ENCODE measurements at places on chromosomes 6 and 20.

DNA sequence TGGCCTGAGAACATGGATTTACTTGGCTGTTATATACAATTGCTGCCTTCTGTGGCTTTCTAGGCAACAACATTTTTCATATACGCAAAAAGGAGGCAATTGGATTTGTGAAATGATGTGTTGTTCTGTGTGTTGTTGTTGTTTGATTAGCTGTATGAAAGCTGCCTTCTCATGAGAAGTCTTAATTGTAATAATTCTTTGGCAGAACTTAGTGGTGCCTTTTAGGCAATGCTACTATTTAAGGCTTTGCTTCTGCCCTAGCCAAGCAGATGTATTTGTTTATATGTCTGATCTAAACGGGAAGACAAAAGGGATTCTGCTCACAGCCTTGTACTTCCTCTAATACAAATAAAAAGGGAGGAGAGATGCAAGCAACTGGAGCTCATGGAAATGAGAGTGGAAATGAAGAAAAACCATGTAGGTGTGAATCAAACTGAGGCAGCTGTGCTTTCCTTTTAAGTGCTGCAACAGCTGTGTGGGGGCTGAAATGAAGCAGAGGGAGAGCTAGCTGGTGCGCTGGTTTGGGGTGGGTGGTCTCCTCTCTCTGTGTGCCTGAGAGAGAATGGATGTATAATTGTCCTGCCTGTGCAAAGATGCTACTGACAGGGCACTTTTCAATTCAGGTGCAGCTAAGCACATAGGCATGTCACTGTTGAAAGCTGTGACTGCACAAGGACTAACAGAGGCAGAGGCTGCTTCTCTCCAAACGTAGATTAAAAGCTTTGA lies 386.9 kb upstream of the MAN1A1 start:
- no peak for DNase-seq

DNA sequence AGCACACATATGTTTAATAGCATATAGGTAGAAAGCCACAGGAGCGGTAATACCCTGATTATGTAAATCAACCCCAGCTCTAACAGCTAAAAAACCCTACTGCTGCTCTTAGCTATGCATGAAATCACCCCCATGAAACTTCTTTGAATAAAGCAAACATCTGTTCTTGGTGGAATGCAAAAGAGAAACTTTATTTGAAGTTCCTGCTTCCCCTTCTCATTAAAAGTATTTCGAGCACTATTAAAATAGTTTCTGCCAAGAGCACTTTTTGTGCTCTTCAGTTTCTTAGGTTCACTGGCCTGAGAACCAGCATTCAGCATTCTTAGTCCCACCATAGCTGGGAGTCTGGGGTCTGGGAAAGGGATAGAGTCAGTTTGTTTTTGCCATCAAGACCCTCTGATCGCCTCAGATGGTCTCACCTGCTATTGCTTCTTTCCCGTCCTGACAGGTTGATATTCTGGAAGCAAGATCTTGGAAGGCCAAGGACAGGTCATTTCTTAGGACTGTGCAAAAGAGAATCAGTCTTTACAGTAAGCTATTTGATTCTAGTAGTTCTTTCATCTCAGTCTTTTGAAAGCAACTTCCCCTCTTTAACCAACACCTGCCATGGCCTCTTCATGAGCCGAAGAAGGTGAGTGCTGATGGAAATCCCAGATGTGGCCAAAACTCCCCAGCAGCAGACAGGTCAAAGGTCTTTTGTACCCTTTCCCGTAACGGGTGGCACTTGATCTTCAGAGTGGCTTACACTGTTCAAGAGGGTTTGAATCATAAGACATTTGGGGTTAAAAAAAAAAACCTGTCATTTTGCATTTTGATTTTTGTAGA lies 76.5 kb upstream of the TMEM170B start:
- no peak for DNase-seq

- no peak for DNase-seq
Measured at GRCh38 chr6:140059947-140060346, 685.5 kb upstream of the CITED2 start.

GRCh38 chr6:57432919-57433684 lies 115.7 kb downstream of the PRIM2 start:
- no peak for DNase-seq

DNA sequence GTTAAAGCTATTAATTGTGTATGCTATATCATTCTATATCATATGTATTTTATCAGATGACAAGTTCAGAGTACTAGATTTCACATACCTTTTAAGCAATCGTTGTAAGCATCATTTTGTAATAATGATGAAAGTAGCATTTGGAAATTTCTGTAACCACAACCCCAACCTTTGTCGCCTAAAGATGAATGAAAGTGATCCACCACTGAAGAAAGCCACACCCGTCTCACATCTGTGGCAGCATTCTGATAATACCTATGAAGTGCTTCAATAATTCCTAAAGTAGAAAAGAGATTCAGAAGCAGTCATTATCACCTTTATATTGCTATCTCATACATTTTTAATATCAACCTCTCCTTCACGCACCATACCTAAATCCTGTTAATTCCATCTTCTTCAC lies 16.6 kb downstream of the ZUP1 start:
- DNase-seq = no peak

DNA sequence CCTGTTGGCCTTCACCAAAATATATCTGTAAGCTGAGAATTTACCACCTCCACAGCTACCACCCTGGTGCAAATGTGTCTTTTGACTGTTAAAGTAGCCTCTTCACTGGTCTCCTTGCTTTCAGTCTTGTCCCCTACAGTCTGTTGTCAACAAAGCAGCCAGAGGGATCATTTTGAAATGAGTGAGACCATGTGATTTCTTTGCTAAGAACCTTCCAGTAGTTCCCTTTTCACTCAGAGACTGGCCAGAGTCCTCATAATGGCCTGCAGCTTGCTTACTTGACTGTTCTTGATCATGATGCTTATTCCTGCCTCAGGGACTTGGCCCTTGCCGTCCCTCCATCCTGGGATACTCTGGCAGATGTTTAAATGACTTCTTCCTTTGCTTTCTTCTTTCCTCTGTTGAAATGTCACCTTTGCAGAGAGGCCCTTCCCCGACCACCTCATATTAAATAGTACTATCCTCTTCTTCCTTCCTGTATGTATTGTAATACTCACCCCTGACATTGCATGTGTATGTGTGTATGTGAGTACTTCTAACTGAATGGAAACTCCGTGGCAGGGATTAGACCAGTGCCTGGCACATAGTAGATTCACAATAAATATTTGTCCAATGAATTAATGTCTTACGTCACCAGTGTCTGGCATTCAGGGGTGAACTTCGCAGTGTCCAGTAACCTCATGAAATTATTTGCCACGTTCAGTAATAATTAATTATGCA lies 5.0 kb downstream of the MANBAL start:
- no peak for DNase-seq

DNA sequence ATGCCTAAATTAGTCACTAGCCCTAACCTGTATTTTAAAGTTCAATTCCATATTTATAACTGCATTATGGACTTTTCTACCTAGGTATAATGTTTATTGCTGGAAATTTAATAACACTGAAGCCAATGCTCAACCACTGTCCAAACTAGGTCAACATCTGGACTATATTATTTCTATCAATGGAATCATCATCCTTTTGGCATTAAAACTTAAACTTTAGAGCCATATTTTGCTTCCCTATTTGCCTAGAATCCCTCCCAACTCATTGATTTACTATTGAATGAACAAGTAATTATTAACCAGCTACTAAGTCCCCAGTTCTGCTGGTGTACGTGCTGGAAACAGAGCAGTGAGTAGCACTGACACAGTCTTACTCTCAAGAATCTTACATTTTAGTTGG lies 291.7 kb upstream of the SPTLC3 start:
- DNase-seq = no peak

DNA sequence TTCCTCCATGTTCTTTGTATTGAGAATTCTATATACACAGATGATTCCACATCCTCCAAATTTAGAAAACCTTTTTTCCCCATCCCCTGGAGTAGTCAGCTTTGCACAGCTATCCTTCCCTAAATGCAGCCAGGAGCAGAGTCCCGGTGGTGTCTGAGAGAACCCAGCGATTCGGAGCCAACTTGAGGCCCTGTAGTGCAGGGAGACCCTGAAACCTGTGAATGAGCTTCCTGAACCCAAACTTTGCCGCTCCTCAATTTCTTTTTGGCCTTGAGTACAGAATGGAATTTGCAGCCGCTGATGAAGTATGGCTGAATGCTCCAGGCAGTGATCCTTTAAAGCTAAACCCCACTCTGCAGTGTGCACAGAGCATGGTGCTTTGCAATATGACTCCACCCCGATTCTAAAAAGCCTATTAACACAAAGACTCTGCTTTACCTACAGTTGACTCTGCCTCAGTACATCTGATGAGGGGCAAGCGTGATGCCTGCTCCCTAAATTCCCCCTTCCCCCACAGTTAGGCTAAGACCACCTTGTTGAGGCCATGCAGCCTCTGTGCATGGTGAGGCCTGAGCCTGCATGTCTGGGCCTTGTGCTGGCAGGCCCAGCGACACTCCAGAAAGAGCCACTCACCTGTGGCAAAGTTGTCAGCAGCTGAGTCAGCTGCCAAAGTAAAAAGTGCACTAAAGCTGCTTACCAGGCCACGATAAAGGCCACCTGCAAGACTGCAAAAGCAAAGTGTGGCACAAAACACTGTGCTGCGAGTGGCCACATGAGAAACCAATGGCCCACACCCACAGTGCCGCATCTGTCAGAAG lies 82.1 kb downstream of the PLEKHG1 start:
- DNase-seq = no peak

- no peak for DNase-seq
Measured at GRCh38 chr6:34513646-34514045, 42.5 kb downstream of the SPDEF start.

DNA sequence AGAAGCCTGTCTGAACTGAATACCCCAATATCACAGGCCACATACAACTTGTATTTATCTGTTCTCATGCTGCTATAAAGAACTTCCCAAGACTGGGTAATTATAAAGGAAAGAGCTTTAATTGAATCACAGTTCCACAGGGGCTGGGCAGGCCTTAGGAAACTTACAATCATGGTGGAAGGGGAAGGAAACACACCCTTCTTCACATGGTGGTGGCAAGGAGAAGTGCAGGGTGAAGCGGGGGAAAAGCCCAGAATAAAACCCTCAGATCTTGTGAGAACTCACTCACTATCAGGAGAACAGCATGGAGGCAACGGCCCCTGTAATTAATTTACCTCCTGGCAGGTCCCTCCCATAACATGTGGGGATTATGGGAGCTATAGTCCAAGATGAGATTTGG lies 50.3 kb upstream of the FNDC1 start:
- DNase-seq = no peak

GRCh38 chr6:167996424-167997199 lies 859 bp upstream of the KIF25 start:
- no peak for DNase-seq

DNA sequence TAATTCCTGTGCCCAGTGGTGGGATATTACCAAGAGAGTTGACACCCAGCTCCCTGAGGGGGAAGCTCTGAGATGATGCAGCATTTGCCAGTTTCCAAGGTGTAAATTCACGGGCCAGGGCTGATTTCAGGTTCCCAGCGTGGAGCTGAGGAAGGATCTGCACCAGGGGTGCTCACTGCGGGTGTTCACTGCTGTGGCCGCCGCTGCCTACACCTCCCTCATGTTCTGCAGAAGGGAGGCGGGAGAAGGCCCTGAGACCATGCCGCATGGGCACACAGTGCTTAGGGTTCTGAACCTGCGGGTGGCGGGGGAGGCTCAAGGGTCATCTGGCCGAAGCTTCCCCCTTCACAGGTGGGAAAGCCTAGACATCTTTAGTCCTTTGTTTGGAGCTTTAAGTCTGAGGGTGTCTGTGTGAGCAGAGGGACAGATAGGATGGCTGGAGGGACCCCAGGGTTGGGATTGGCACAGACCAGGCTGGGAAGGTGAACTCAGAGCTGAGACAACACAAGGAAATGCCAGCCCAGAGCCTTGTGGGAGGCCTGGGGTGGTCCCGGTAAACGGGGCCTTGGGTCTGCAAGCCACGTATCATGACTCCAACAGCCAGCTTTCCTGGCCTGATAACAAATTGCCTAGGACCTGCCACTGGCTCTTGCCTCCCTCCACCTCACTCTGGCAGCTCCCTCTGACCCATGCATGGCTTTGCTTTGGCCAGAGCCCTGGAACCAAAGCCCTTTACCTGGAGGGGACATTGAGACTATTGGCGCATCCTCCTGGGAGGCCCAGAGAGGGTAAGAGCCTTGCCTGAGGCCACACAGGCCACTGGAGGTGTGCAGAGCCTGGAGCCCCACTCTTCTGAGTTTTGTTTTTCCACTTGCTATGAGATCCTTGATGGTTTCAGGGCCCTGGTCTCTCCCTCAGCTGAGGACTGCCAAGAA lies 40.4 kb downstream of the SYNJ2 start:
- no peak for DNase-seq

DNA sequence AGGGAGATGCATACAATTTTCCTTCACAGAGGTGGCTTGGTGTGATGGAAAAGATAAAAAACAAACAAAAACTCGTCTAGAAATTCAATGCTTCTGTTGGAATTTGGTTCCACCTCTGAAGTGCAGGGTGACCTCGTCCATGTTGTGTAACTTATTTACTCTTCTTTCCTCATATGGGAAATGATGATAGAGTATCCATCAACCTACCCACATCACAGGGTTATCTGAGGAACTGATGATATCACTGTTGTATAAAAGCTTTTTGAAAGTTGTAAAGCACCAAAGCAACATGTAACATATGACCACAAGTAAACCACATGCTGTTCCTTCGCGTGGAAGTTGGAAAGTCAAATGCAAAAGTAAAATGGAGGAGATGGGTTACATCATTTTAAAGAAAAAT lies 212.0 kb upstream of the SGK1 start:
- DNase-seq = no peak

All from NCI-H187 (cell line).